AG20443 (cell line): ENCODE measurements at places on chromosomes 7 and 10.

- no peak for DNase-seq
These were observed 55.1 kb downstream of the INPP5F start for GRCh38 chr10:119780879-119781480.

- DNase-seq: peak; percentile 58
These were observed 322.4 kb downstream of the HGF start for GRCh38 chr7:81447351-81447952.

DNA sequence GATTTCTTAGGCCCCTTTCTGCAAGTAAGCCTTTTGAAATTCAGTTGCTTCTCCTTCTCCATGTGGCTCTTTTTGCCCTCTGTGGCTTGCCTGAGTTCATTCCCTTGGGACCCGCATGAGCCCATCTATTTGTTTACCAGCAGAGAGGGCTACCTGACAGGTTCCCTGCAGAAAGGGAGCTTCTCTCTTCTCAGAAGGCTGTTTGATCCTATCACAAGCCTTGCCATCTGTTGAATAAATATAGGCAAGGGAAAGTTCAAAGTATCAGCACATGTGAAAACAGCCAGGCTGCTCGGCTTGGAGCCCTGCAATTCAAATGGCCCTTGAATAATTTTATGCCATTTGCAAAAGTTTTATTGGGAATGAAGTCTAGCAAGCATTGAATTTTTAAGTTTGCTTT lies 720.2 kb upstream of the FZD8 start:
- DNase-seq: no peak

- no peak for DNase-seq
These were observed 1.7 kb downstream of the DIP2C start for GRCh38 chr10:687583-688311.

DNA sequence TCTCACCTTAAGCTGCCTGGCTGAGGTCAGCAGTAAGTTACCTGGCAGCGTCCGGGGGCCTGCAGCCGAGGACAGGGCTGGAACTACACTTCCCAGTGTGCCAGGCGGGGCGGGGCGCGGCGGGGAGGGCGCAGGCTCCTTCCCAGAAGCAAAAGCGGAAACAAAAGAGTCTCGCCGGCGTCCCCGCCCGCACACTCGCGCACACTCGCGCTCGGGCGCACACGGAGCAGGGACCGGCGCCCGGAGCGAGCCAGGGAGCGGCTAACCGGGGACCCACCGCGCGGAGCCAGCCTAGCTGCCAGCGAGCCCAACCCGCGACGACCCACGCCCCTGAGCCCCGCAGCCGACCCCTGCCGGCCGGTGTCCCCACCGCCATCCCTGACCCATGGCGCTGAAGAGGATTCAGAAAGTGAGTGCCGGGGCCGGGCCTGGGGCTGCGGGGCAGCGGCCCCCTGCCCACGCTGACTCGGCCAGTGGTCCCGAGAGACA lies at the start of gene UBE2D1:
Gene UBE2D1 (plus strand): TSS at position 190 of the 489 bp plus-strand sequence. CDS start 196 bp downstream, at position 386.
- DNase-seq: peak; percentile 94

- no peak for DNase-seq
These were observed 47.7 kb downstream of the DLD start for GRCh38 chr7:107938456-107939250.

- no peak for DNase-seq
These were observed 41.8 kb downstream of the FAM204A start for GRCh38 chr10:118300320-118300719.

DNA sequence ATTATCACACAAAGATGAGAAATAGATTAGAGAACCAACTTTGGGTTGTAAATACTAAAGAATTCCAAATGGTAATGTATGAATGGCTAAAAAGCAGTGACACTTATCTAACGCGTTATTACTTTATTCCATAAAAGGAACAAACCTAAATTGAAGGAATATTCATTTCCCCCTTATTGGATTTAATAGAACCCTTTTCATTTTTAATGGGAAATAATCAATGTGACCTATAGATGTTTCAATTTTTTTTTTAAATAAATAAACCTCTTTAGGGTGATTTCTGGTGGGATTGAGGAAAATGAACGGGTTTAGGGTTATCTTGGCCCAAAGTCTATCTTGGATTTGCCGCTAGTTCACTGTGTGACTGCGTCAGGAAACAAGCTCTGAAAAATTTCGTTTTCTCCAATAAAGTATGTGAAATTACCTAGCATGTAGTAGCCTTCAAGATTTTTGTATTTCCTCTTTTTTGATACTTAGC lies 1.9 kb upstream of the ACBD5 start:
- DNase-seq: no peak

DNA sequence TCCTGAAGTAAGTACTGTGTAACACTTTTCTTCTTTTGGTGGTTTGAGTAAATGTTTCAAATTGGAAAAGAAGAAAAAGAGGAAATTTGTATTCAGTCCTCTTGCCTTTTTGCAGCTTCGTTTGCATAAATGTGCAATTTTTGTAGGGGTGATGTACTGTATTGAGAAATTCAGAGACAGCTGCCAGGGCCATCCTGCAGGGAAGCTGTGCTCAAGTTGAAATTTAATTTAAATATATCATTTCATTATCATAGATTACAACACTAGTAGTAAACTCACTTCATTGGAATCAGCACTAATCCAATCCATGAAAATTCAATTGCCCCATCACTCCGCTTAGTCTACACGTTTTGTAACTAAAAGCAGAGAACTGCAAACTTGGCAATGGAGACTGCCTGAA lies 415.4 kb downstream of the DNAJB9 start:
- no peak for DNase-seq

- peak; percentile 76 for DNase-seq
These were observed 11.9 kb downstream of the FLNC start for GRCh38 chr7:128841921-128842673.

GRCh38 chr7:13067036-13067435 lies 379.6 kb downstream of the ARL4A start:
- DNase-seq: no peak

- no peak for DNase-seq
These were observed 187.9 kb downstream of the DIP2C start for GRCh38 chr10:501596-501995.

GRCh38 chr10:131829156-131829930 lies 71.5 kb upstream of the PPP2R2D start:
- no peak for DNase-seq

DNA sequence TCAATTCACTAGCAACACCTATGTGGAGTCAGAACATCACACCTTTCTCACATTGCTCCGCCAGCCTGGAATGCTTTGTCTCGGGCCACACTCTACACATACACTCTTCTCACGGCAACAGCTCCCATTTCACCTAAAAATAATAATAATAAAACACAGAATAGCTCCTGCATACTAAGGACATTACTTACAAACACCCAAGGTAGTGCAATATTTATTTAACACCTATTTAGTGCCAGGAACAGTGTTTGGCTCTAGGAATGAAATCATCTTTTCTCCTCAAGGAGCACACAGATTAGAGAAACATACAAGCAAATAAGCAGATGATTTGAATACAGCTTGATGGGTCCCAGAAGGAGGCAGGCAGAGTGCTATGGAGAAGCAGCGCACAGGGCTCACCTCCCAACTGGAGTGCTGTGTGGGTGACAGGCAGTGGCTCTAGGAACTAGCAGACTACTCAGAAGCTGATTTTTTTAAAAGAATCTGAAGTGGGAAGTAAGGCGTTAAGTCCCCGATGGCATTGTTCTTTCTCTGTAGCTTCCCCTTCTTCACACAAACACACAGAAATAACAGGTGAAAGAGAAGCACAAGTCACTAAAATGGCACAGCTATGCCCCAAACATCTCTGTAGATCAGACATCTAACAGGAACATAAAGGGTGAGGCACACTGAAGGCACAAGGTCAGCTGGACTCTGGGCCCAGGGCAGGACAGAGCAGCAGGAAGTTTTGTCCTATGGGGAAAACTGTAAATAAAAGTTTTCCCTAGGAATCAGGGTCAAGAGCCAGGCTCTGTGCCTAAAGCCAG lies 16.7 kb downstream of the USP6NL start:
- DNase-seq: no peak

GRCh38 chr10:102767428-102768160 lies 23.8 kb downstream of the WBP1L start:
- DNase-seq: no peak

GRCh38 chr7:1809601-1810258 lies 139.7 kb downstream of the ELFN1 start:
- DNase-seq: no peak

DNA sequence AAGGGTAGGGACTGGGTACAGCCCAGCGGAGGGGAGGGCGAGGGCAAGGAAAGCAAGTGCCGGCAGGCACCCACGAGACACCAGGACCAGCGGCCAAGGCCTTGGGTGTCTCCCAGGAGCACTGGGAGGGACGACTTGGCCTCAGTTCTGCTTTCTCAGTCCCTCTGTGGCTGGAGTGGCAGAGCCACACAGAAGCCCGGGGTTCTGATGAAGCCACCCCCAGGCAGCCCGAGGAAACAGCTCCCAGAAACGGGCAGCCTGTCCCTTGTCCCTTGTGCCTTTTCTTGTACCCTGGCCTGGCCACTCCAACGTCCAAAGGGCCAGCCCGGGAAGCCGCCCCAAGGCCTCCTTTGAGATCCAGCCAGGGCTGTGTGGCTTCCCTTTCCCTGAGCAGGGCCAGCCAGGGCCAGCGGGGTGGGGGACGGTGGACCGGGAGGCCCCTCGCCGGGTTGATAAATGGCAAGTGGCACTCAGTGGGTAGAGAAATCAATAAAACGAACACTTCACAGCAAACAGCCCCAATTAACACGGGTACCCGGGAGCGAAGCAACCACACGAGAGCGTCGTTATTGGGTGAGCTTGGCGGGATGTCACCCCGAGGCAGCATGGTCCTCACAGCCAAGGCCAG lies 69.8 kb upstream of the GNA12 start:
- no peak for DNase-seq

GRCh38 chr7:132065989-132066603 lies 509.7 kb upstream of the PODXL start:
- DNase-seq: no peak

DNA sequence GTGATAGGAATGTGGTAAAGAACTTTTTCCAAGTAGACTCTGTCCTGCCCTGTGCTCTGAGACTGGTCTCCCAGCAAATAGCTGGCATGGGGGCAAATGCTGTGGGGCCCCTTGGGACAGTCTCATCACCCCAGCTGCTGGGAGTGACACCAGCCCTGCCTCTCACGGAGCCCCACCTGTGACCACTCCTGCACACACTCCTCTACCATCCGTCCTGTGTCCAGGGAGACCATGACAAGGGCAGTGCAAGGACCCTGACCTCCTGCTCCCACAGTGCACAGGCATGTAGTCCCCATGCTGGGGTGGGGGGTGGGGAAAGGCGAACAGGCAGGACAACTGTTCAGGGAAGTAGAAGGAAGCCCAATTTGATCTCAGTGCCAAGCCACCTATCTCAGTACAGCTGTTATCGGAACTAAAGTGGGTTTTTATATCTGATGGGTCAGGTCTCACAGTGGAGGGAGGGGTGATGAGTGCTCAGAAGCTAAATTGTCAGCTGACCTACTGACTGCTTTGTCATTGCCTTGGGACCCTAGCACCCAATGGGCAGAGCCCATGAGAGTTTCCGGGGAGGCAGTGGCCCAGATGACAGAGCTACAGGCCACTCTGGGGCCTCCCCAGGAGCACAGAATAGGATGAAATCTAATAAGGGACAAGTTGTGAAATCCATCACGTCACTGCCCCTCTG lies 24.5 kb downstream of the VSTM4 start:
- no peak for DNase-seq

- DNase-seq: peak; percentile 55
These were observed 10.1 kb upstream of the OPN4 start for GRCh38 chr10:86644152-86644793.

GRCh38 chr7:14954035-14954434 lies 51.5 kb upstream of the DGKB start:
- DNase-seq: no peak

DNA sequence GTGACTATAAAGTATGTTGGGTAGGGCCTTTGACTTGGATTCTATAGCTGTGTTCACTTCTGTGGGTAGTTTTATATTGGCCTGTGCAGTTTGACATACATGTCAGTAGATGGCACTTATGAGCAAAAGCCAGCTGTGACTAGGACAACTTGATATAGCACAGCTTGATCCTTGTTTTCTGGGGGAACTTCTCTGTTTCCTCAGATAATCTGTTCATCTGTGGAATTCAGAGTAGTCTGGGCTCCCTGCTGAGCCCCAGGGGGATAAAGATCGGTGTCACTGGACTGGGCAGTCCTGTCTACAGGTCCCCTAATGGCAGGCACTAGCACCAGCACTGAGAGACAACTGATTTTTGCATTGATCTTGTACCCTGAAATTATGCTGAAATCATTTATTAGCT lies 25.4 kb downstream of the CYP2C9 start:
- peak; percentile 16 for DNase-seq

GRCh38 chr7:38307640-38308039 lies 34.2 kb upstream of the TARP start:
- DNase-seq: no peak

GRCh38 chr7:148914208-148914777 lies 30.2 kb upstream of the EZH2 start:
- DNase-seq: peak; percentile 37

DNA sequence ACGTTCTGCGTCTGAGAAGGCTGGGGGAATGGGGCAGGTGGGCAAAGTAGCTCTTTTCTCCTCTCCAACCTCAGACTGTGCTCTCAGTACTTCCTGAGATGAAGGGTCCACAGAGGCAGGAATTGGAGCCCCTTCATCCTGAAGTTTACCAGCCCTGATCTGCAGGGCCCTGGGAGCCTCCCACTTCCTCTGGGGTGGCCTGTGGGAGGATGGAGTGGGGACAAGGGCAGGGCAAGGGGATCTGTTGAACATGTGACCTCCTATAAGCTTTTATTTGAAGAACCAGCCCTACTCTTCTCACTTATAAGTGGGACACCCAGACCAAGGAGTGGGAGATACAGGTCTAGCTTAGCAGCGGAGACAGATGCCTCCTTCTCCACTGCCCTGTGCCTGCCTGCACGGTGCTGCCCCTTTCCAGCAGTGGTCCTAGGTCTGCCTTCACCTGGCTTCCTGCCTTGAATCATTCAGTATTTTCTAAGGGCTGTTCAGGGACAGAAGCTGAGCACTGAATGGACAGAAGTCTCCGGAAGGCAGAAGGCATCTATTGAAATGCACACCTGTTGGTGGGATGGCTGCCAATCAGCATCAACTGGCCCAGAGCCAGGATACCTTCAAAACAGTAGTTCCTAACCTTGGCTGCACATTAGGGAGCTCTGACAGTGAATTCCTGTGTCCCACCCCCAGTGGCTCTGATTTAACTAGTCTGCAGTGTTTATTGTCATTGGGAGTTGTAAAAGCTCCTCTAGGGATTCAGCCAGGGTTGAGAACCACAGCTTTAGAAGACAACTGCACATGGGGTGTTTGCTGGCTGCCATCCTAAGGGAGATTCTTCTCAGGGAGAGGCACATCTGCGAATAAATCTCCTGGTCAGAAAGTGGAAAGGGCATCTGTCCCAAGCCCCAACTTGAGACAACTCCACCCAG lies 2.7 kb upstream of the ARHGAP22 start:
- no peak for DNase-seq

- DNase-seq: no peak
These were observed 211.4 kb downstream of the WDR37 start for GRCh38 chr10:1267568-1267967.
